Heart left ventricle (tissue), 16 donors: ENCODE measurements at places on chromosomes 1 and 21. TPM values are rescaled to one million over a fixed set of nuclear protein-coding genes. Genes with fewer than 3 reads are reported as not detected.

DNA sequence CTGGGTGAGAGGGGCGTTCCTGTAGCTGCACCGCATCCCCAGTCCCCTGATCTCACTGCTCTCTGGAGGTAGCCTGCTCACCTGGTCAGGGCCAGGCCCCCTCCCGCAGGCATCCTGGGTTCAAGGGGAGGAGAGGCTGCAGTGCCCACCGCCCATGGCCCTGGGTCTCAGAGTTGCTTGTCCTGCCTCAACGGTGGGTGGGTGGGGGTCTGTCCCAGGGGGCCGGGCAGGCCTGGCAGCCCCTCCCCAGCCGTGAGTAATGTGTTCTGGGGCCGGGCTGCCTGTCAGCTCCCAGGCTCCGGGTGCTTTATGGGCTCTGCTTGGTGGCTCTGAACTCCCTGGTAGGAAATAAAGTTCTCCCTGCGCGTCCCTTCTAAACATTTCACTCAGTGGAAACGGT lies 126.9 kb downstream of the CASZ1 start:
- DNase-seq: no peak

- no peak for DNase-seq
Observed at GRCh38 chr1:98704474-98704873, 43.0 kb downstream of the SNX7 start.

The SMG7 gene
- total RNA-seq: 32.0 TPM

- DNase-seq: peak; percentile 53
Observed at GRCh38 chr21:37532868-37533780, 166.6 kb downstream of the DYRK1A start.

- no peak for DNase-seq
Observed at GRCh38 chr21:43762303-43763128, 13.6 kb downstream of the CSTB start.

The GPR153 gene
- 5.5 TPM for total RNA-seq

The NUAK2 gene
- 2.2 TPM for total RNA-seq

- DNase-seq: no peak
Observed at GRCh38 chr1:34002810-34003209, 138.9 kb downstream of the HMGB4 start.

- no peak for DNase-seq
Observed at GRCh38 chr1:109909561-109909960, 1.1 kb upstream of the CSF1 start.

The ELAPOR1 gene
- total RNA-seq: not detected

- DNase-seq: no peak
Observed at GRCh38 chr21:46448108-46448507, 10.6 kb upstream of the DIP2A start.

- no peak for DNase-seq
Observed at GRCh38 chr1:108053270-108054013, 88.5 kb upstream of the VAV3 start.

The BMP8B gene
- 0.68 TPM for total RNA-seq

The LEPROT gene
- 43.0 TPM for total RNA-seq

The AQP10 gene
- total RNA-seq: 0.23 TPM

DNA sequence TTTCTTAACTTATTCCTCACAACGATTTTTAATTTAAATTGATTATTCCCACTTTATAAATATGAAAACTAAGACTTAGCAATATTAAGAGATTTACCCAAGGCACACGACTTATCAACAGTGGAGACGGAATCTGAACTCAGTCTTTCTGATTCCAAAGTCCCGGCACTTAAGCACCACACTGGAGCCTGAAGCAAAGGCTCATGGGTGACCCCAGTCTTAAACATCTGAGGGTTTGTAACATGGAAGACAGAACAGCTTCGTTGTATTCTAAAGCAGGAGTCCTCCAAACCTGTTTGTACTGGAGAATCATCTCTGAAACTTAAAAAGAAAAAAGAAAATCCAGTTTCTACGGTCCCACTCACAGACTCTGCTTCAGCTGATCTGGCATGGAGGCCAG lies 519.5 kb downstream of the SMYD3 start:
- DNase-seq: no peak

The NPHS2 gene
- not detected for total RNA-seq

- DNase-seq: no peak
Observed at GRCh38 chr1:59539961-59540681, 243.2 kb downstream of the FGGY start.

DNA sequence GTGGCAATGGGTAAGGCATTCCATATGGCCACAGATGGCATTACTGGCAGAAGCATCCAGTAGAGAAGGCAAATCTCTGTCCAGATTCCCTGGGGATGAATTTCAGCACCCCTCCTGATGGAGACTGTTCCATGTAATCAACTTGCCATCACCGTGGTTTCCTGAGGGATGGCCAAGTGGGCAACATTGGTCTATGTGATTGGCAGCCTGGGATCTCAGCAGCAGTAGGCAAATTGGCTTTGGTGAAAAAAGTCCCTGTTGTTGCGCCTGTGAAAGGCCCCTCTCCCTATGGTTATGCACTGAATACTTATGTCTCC lies 19.3 kb downstream of the DMRTB1 start:
- DNase-seq: no peak

The OR2T11 gene
- not detected for total RNA-seq

The PLA2G2F gene
- not detected for total RNA-seq

- no peak for DNase-seq
Observed at GRCh38 chr1:214720561-214720960, 117.6 kb downstream of the CENPF start.

DNA sequence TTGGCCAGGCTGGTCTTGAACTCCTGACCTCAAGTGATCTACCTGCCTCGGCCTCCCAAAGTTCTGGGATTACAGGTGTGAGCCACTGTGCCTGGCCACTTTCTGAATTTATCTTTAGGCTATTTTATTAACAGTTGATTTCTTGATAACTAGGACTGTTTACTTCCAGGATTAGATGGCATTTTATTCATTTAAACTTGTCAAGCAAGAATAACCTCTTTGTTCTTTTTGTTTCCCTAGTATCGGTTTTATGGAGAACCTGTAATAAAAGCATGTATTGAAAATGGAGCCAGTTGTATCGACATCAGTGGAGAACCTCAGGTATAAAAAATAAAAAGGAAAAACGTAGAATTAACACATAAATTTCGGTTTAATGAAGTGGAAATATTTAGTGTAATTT lies 11.5 kb downstream of the SCCPDH start:
- DNase-seq: no peak

- DNase-seq: no peak
Observed at GRCh38 chr1:101207891-101208290, 28.9 kb upstream of the S1PR1 start.

The CACHD1 gene
- 3.3 TPM for total RNA-seq

The IL12RB2 gene
- 0.31 TPM for total RNA-seq

The ERVH48-1 gene
- not detected for total RNA-seq

The CAMK2N1 gene
- 6.8 TPM for total RNA-seq

GRCh38 chr1:50278961-50279360 lies 144.3 kb downstream of the DMRTA2 start:
- no peak for DNase-seq

DNA sequence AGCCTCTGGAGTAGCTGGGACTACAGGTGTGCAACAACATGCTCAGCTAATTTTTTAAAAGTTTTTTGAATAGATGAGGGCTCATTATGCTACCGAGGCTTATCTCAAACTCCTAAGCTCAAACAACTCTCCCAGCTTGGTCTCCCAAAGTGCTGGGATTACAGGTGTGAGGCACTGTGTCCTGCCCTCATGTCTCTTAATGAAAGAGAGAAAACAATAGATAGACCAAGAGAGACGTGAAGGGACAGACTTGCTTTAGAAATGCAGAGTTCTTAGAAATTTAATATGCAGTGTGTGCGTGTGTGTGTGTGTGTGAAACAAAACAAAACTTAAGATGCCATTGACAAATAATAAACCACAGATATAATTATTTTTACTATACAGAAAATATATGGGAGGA lies 105.2 kb downstream of the ST3GAL3 start:
- DNase-seq: no peak

The BTF3L4 gene
- 28.9 TPM for total RNA-seq

DNA sequence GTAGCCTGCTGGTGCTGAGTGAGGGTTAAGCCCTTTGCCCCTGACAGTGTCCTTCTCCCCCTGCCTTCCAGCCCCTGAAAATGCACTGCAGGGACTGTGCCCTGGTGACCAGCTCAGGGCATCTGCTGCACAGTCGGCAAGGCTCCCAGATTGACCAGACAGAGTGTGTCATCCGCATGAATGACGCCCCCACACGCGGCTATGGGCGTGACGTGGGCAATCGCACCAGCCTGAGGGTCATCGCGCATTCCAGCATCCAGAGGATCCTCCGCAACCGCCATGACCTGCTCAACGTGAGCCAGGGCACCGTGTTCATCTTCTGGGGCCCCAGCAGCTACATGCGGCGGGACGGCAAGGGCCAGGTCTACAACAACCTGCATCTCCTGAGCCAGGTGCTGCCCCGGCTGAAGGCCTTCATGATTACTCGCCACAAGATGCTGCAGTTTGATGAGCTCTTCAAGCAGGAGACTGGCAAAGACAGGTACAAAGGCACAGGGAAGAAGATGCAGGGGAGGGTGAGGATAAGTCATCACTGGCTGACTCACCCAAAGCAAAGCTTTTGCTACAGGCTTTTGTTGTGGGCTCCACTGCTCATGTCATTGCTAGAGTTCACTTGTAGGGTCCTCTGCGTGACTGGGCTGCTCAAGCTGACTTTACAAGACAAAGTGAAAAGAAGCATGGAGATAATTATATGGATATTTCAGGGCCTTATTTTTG lies 174.9 kb downstream of the PIGK start:
- no peak for DNase-seq

The KANK4 gene
- 0.17 TPM for total RNA-seq

The LINGO4 gene
- total RNA-seq: 0.60 TPM

DNA sequence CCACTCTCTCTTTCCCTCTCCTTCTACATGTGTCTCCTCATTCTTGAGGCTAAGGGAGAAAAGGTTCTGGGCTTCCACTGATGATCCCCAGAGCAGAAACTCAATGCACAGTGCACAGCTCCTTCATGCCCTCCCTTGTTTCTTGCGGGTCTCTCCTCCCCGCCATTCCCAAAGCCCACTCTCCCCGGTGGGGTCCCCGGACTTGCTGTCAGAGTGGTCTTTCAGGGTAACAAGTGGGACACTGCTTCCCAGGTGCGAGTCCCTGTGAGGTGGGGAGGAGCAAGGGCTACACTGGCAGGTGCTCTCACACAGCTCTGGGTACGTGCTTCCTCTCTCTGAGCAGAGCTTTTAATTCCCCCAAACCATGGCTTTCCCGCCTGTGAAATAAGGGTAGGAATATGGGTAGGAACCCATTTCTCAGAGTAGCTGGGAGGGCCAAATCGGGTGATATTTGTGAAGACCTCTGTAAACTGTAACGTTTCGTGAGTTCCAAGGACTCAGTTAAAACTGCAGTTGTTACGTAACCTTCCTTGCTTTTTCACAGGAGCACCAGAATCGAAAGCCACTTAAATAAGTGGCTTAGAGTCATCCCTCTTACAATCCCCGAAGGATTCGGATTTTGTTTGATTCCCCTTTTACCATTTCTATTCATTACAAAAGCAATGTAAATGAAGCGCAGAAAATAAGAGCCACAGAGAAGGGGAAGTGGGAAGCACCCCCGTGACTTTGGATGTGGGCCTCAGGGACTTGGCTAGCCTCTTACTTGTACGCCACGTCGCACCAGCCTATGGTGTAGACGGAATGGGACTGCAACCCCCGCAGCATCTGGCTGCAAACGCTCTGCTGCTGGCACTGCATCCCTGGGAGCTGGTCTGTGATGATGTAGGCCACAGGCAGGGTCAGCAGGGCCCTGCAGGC lies 6.2 kb downstream of the PGLYRP3 start:
- DNase-seq: no peak

The OR2L13 gene
- not detected for total RNA-seq

GRCh38 chr1:235105051-235106043 lies 23.3 kb downstream of the TOMM20 start:
- no peak for DNase-seq
